Brain pericyte (primary cell): ENCODE measurements at places on chromosomes 6 and 20.

GRCh38 chr6:4133941-4134838 lies 1.2 kb downstream of the ECI2 start:
- DNase-seq = no peak

GRCh38 chr6:168013250-168013915 lies 15.9 kb downstream of the KIF25 start:
- no peak for DNase-seq

GRCh38 chr6:160756871-160757270 lies 54.8 kb downstream of the PLG start:
- no peak for DNase-seq

- no peak for DNase-seq
Observed at GRCh38 chr6:106974999-106975737, 639 bp upstream of the CD24 start.

DNA sequence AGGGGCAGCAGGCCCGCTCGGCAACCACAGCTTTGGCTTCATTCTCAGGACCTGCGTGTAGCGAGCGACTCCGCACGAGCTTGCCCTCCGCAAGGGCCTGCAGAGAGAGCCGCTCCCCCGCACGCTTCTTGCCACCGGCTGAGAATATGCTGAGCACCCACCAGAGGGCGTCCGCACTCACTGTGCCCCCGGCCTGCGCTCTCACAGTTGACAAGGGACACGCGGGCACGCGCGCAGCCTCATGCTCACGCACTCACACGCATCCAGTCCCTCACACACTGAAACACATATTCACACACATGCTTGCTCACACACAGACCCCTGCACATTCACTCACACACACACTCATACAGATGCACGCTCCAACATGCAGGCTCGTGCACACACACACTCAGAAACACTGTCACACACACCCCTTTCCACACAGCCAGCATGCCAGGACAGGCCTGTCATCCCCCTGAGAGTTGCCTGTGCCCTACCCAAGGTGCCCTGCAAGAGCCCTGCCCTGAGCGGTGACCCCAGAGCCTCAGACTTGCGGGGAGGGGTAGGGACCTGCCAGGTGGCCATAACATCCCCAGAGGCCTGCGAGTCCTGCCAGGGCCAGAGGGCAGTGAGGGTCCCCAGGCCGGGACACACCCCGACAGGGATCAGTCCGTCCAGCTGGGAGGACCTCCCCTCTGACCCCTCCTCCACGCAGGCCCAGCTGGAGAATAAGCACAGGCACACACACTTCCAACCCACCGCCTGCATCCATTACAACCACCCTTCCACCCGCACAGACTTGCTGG lies 174.1 kb downstream of the BMP7 start:
- DNase-seq = no peak

GRCh38 chr6:137756788-137757187 lies 110.3 kb upstream of the TNFAIP3 start:
- no peak for DNase-seq

DNA sequence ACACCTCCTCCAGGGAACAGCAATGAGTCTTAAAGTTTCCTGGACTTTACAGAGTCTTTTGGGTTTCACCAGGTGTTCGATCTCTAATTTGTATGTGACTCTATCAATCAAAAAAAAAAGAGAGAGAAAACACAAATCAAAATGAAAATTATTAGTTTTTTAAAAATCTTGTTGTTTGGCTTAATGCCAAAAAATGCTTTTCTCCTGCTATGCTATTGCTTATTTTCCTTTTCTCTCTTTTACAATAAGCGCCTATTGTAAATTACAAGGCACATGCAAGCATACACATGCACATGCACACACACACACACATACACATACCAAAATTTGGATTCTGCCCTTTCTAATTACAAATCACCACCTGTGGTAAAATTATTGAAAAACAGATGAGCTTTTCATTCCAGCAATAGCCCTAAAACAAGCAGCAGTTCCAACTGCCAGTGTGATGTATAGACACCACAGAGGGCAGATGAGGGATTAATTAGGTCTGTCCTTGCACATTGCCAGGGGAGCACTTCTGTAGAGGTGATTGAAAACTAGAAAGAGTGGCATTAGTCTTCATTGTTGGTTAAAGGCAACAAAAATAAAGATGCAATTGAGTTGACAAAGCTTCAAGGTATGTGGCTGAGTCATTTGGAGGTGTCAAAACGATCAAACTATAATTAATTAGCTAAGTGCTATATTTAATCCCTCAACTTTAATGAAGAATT lies 631.7 kb downstream of the TFAP2B start:
- DNase-seq = no peak

DNA sequence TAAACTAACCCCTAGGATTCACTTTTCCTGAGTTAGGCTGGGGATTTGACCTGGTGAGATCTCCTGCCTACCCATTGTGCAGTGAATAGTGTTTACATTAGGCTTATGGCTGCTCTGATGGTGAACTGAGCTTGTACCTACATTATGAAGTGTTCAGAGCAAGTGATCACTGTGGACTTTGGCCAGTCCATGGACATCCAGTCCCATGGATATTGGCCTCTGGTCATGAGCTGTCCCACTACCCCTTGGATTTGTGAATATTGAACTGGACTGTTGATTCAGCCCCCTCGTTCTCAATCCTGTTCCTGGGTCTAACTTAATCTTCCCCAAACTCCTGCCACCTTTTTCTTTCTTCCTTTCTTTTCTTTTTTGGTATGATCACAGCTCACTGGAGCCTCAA lies 13.8 kb downstream of the ASIP start:
- DNase-seq = no peak

DNA sequence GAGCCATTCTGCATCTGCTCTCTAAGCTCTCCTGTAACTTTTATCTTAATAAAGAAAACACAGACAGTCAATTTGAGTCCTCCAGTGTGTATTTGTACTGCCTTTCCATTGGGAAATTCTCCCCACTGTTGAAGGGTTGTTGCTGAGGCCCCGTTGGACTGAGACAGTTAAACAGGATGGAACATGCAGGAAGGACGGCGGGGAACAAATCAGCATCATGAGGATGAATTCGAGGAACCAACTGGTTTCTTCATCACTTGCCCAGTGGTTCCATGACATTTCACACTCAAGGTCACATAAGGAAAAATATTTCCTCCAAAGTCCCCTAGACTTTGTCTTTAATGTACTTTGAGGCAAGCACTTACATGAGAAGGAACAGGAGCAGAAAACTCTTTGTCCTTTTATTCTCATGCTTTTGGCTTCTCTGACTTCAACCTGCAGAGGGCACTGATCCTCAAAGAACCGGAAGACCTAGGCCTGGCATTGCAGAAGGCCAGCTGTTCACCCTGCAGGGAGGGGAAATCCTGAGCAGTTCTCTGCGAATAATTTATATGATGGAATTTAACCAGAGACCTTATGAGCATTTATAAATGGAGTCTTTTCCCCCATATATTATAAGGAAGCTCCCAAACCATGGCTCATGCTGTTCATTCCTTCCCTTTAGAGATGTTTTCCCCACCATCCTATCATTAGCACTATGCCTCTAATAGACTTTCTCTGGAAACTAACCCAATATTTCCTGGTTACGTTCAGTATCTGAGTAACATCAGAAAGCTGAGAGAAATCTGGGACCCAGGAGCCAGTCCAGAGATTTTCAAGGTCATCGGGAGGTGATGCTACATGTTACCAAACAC lies 55.2 kb upstream of the ADGRF1 start:
- DNase-seq = peak; percentile 62

GRCh38 chr6:16901782-16902181 lies 140.5 kb upstream of the ATXN1 start:
- no peak for DNase-seq

- DNase-seq = no peak
Observed at GRCh38 chr20:47773371-47773786, 11.9 kb downstream of the SULF2 start.

DNA sequence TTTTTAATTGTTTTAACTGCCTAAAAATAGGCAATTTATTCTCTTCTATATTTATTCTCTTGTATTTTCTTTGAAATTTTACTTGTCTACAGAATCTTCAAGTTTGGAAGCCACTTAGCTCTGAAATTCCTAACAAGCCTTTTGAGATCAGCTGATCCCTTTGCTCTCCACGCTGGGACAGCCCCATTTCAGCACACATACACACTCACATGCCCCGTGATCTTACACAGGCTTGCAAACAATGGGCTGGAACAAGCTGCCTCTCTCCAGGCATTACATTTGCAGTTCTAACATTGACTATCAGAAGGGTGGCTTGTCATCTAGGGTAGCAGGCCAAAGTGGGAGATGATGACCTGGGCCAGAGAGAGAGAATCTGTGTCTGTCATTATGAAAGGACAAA lies 62.1 kb upstream of the RAB32 start:
- DNase-seq = no peak

DNA sequence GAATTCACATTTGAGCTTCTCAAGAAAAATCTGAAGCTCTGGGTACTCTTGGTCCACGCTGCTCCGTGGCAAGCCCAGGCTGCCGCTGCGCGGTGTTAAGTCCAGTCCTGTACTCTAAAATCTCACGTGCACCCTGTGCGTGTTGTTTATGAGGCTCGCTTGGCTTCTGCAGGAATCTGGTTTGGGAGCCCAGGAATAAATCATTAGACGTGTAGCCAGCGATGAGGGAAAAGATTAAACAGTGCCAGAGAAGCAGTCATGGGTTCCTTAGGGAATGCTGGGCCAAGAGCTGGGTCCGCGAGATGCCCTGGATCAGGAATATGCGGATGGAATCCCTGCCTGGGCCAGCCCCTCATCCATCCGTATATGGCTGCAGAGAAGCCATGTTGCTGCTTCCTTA lies 87.3 kb downstream of the KCNB1 start:
- DNase-seq = no peak

- DNase-seq = no peak
Observed at GRCh38 chr20:32672982-32673851, 524 bp downstream of the C20orf203 start.

- DNase-seq = no peak
Observed at GRCh38 chr20:25547999-25548398, 37.3 kb downstream of the NINL start.

DNA sequence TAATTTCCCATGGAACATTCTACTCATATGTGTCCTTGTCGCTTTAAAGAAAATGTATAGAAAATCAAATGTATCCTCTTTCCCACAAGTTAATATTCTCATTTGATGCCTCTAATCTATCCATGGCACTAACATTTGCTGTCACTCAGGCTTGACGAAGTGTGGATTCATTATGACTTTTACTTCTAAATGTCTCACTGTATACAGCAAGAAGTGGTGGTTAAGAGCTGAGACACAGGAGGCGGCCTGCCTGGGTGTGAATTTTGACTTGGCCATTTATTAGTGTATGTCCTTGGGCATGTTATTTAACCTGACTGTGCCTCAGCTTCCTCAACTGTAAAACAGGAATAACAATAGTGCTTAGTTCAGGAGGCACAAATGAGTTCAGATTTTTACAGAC lies 70.0 kb downstream of the TRMT6 start:
- no peak for DNase-seq

GRCh38 chr6:95244751-95245150 lies 332.6 kb upstream of the MANEA start:
- no peak for DNase-seq

- no peak for DNase-seq
Observed at GRCh38 chr20:57148263-57148662, 118.2 kb downstream of the BMP7 start.

- DNase-seq = no peak
Observed at GRCh38 chr6:109483735-109484057, 677 bp upstream of the ZBTB24 start.

DNA sequence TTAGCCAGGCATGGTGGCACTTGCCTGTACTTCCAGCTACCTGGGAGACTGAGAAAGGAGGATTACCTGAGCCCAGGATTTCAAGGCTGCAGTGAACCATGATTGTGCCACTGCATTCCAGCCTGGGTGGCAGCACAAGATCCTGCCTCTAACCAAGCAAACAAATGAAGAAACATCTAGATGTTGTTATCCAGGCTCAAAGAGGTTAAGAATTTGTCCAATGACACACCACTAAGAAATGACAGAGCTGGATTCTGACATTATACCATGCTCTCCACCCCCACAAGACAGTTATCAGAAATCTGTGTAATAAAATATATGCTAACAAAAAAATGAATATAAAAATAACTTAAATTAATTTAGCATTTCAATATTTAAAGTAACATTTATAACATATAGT lies 925.5 kb upstream of the SLC35B3 start:
- no peak for DNase-seq

DNA sequence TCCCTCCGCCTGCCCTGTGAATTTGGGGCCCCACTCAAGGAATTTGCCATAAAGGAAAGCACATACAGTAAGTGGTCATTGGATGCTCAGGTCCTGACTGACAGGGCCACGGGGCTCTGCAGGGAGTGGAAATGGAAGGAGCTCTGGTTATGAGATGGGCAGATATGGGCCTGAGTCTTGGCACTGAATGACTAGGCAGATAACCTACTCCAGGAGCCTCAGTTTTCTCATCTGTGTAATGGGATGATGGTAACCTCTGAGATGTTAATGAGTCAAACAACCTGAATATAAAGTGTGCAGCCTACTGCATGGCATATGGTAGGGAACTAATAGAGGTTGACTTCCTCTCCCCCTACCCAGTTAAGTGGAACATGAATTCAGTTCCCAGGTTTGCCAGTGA lies 56.4 kb upstream of the NAA20 start:
- no peak for DNase-seq

- DNase-seq = no peak
Observed at GRCh38 chr6:42688281-42688680, 34.1 kb downstream of the PRPH2 start.

DNA sequence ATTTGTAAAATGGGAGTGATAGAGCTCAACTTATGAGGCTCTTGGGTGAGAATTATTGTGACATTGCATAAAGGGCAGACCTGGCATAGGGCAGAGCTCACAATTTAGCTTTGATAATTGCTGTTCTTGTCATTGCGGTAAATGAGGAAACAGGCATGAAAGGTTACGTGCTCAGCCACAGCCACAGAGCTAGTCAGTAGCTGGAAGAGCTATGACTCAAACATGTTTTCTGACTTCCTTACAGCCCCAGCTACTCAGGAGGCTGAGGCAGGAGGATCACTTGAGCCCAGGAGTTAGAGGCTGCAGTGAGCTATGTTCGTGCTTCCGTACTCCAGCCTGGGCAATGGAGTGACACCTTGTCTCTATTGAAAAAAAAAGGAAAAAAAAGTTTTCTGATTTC lies 3.5 kb upstream of the GHRH start:
- DNase-seq = no peak

- no peak for DNase-seq
Observed at GRCh38 chr20:64133951-64134407, 26.6 kb upstream of the NPBWR2 start.

DNA sequence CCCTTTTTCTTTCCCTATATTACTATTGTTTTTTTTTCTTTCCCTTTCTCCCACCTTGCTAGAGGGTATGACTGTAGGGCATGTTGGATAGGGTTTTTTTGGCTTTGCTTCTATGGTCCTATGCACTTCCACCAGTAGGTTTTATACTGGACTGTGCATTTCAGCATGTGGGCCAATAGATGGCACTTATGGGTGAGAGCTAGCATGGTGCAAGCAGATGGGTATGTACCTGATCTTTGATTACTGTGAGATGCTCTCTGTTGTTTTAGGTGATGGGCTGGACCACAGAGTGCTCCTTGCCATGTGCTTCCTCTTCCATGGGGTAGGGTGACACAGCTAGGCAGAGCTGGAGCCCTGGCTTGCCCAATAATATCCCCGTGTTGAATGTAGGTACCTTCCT lies 128.5 kb upstream of the CHD6 start:
- DNase-seq = no peak
